ENCODE measurements at places on chromosomes 7 and 10.

GRCh38 chr7:74452748-74453321 lies 871 bp upstream of the GTF2IRD1 start:
- DNase-seq = no peak

DNA sequence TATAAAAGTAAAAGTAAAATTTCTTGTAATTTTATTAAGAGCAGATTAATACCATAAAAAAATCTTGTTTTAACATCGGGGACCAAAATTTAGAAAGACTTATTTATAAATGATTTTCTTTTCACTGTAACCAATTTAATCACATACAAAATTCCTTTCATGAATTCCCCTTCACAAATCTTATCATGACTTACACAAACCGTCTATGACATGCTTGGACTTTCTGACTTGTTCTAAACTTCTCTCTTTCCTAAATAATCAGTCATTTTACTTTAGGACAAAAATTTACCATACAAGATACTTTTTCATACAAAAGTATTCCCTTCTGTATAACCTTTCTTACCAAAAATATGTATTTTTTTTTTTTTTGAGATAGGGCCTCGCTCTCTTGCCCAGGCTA lies 9.3 kb downstream of the CROT start:
- DNase-seq = no peak

DNA sequence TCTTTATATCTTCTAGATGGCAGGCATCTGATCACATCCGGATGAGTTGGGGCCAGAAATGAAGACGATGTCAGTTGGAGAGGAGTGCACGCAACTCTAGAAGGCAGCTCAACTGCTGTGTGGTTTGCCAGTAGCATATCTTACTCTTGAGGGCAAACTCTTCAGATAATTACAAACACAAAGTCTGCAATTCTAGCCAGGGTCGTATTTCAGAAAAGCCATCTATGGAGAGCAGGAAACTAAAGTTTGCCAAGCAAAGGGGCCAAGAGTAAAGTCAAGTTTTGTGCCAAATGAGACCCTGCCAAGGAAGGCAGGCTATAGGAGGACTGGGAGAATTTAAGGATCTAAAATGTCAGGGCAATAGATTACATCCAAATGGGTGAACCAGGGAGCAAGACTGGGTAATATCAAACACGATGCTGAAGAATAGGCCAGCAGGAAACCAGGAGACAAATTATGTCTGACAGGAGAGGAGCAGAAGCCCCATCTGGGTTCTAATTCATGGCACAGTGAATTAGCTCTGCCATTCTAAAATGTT lies 312.5 kb upstream of the SEMA3C start:
- no peak for DNase-seq

DNA sequence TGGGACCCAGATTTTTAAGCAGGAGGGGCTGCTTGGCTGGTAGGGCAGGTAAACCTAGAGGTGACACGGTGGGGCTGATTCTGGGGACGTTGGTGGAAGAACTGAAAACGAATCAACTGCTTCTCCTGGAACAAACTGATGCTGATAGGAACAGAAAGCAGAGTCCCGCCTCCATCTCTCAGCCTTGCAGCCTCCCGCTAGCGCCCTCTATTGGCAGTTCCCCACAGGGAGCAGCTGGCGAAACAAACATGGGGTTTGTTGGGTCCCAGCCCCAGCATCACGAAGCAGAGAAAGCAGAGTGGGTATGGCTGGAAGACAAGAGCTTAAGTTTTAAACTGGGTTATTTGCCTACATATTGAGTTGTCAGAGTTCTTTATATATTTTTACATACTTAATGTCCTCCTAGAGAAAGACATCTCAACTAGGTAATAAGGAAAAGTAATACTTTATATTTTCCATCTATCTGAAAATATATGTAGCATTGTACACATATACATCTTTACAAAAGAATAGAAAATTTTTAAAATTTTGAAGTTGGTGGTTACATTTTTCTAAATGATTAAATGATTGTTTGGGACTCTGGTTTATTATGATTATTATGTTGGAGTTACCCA lies 42.3 kb upstream of the FOXI2 start:
- DNase-seq = no peak

GRCh38 chr7:21903020-21903786 lies 42.5 kb downstream of the CDCA7L start:
- no peak for DNase-seq

DNA sequence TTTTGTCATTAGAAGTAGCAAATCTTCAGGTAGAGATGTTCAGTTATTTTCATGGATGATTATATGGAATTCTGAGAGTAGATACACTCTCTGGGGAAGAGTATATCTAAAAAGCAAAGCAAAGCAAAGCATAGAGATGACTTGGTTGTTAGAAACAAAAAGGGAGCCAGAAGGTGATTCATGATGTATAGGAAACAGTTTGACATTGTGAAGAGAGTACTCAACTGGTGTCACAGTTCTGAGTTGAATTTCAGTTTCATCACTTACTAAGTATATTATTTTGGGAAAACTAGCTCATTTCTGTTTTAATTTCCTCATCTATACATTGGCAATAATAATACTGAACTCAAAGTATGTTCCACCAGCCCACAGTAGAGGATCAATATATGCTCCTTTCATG lies 86.8 kb downstream of the SEMA3C start:
- DNase-seq = no peak

GRCh38 chr10:104424719-104425118 lies 71.1 kb downstream of the CFAP58 start:
- DNase-seq = no peak

- DNase-seq = no peak
These were observed 320.7 kb downstream of the CDC14C start for GRCh38 chr7:49245062-49245461.

GRCh38 chr7:69932034-69932628 lies 333.9 kb downstream of the AUTS2 start:
- no peak for DNase-seq

GRCh38 chr7:66315192-66315591 lies 110.1 kb downstream of the TPST1 start:
- DNase-seq = no peak

DNA sequence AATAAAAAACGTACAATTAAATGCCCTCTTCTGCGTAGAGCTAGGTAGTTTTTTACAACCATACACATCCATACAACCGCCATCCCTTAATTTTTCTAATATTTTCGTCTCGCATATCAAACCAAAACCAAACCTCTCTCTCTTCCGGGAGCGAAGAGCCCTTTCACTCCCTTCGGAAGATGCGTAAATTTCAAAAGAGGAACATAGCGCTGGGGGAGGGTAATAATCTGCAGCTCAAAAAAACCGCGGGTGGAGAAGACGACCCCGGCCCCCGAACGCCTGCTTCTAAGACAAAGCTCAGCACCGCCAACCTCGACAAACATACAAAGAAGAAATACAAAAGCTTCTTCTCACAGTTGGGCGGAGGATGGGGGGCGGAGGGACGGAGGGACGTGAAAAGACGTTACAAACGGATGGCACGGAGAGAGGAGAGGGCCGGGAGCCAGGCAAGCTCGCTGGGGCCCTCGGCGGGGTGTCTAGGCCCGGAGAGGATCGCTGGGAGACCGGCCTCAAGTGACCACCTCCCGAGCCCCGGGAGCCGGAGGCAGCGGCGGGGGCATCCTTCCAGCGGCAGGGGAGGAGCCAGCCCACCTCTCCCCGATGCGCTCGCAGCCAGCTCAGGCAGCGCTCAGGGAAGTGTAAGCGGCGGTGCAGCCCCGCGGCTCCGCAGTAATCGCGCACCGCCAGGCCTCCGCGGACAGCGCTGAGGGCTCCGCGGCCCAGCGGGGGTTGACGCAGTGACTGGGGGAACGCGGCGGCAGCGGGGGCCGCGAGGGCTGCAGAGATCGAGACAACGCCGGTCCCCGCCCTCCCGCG lies 851 bp downstream of the MKRN1 start:
- no peak for DNase-seq

- DNase-seq = no peak
These were observed 156.2 kb downstream of the LRRC4 start for GRCh38 chr7:127874951-127875608.

GRCh38 chr10:55273946-55274345 lies 472.9 kb upstream of the PCDH15 start:
- DNase-seq = no peak

DNA sequence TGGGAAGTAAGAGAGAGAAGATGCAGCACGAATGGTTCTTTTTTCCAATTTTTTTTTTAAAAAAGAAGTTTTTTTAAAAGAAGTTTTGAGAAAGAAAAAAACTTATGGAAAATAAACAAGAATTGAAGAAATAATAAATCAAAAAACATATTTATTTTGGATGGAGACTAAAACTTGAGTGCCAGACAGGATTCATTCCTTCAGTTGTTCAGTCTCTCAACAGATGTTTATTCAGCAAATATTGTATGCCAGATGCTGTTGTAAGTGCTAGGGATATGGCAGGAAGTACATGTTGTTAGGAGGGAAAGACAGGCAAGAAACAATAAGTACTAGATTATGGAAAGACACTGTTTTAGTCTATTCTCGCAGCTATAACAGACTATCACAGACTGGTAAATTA lies 750.7 kb upstream of the PHF14 start:
- no peak for DNase-seq

GRCh38 chr7:12866207-12866606 lies 178.8 kb downstream of the ARL4A start:
- DNase-seq = no peak

- DNase-seq = peak; percentile 62
These were observed at the start of gene ANXA11 for GRCh38 chr10:80205477-80206276. Gene ANXA11, minus strand, starts transcription at chr10:80205537. Its CDS starts 32,676 bp downstream, at chr10:80172861.

- DNase-seq = no peak
These were observed 7.7 kb downstream of the UBTD1 start for GRCh38 chr10:97506199-97506991.

DNA sequence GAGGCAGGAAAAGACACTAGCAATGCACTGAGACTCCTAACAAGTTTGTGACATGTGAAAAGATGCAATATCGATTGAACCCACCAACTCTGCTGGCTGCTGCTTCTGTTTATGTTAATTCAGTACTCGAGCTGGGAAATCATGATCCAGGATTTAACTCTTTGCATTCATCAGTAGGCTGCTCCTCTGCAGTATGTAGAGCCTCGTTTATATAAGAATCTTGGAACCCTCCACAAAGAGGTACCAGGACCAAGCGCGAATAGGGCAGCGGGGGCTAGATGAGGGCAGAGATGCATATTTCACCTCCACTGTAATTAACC lies 7.8 kb downstream of the PRKAG2 start:
- DNase-seq = no peak

DNA sequence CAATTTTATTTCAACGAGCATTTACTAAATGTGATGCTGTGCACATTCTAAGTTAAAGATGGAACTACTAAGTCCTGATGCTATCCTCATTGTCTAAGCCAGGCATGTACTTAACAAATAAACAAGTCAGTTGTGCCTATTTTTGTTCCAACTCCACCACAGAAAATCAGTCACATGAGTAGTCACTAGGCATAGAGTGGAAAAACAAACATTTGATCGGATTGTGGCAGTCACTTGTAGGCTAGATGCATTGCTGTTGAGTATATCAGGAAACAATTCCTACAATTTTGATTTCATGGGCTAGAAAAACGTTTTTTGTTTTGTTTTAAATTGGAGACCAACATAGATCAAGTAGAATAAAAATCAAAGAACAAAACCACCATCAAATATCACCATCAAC lies 177.6 kb upstream of the SLC25A13 start:
- no peak for DNase-seq

DNA sequence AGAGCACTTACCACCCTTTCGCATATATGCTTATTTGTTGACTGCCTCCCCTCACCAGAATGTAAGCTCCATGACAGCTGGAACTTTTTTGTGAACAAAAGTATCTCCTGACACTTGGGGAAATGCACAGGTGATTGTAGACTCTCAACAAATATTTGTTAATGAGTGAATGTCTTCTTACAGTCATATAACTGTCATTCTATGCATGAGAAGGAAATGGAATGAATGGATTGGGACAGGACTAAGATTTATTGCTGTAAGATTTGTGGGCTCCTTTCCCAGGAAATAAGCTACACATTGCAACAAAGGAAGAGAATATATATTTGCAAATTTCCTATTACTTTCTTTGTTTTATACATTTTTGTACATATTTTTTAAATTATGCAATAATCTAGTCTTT lies 48.5 kb downstream of the FEZF1 start:
- no peak for DNase-seq

DNA sequence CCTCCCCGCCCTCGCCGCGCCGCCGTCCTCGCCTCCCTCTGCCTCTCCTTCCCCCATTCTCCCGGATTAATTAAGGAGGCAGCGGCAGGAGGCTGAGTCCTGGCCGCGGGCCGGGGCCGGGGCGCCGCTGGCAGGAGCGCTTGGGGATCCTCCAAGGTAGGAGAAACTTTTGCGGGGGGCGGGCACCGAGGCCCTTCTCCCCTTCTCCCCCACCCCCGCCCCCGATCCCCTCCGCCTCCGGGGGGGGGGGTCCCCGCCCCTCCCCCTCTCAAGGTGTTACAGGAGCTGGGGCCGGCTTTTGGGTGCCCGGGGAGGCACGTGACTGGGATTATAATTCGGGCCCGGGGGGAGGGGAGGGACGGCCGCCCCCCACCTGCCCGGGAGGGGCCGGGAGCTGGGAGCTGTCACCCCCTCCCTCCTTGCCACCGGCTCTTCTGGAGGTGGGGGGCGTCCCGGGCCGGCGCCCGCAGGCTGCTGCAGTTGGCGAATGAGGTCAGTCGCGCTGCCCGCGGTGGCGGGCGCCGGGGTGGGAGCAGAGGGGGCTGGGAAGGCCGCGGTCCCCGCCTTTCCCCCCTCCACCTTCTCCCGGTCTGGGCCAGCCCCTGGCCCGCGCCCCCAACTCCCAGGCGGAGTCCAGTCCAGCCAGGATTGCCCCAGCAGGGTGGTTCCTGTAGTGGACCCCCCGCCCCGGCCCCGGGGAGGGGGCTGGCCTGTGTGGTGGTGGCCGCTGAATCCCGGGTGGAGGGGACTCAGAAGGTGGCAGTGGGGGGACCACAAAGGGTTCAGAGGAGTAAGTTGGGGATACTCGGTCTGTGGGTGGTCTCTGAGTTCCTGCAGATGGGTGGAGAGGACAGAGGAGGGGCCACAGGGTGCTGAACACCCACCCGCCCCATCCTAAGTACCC lies 567 bp downstream of the GTF2IRD1 start:
- no peak for DNase-seq

DNA sequence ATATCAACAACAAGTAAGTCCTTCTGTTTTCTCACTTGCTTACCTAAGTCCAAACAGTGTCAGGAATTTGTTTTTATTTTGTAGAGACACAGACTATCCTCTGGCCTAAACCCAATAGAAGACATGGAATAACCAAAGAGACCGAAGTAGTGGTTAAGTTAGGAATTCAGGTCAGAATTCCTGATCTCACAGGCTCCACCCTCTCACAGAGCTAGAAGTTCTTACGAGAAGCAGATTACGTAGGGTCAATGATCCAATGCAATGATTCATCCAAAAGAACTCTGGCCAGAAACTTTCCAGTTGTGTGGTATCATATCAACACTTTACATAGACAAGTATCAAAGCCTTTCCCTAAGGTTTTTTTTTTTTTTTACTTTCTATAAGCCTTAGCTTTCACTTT lies 73.8 kb downstream of the IQUB start:
- no peak for DNase-seq

Measured in stimulated activated CD8-positive, alpha-beta memory T cell treated with anti-CD3 and anti-CD28 coated beads, Interleukin-7, amount 100 ng/mL, for 24 hours (primary cell).